ENCODE measurements at places on chromosomes 2 and 18.

DNA sequence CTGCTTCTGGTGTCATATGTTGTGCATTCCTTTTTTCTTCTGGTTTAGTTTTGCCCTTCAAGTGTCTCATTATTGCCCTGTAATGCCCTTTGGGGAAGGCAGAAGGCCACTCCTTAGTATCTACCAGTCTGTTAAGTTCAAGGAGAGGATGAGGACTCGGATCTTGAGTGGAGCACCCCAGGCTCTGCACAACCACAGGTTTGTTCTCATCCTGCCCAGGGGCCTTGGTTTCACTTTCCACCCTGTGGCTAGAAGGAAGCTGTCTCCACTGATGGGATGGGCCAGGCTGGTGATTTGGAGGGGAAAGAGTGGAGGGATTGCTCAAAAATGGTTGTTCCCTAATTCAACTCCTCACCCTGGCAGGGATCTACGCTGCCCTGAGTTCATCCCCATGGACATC, 30.2 kb upstream of the RAB11FIP5 start:
- no peak for DNase-seq

GRCh38 chr2:238142382-238143205, 4.1 kb downstream of the KLHL30 start:
- no peak for DNase-seq

- peak; percentile 73 for DNase-seq
Observed at GRCh38 chr18:21134895-21135294, 23.3 kb upstream of the ROCK1 start.

GRCh38 chr18:23719634-23720201, 30.5 kb downstream of the LAMA3 start:
- no peak for DNase-seq

- no peak for DNase-seq
Observed at GRCh38 chr2:174027956-174028355, 62.8 kb upstream of the SP3 start.

DNA sequence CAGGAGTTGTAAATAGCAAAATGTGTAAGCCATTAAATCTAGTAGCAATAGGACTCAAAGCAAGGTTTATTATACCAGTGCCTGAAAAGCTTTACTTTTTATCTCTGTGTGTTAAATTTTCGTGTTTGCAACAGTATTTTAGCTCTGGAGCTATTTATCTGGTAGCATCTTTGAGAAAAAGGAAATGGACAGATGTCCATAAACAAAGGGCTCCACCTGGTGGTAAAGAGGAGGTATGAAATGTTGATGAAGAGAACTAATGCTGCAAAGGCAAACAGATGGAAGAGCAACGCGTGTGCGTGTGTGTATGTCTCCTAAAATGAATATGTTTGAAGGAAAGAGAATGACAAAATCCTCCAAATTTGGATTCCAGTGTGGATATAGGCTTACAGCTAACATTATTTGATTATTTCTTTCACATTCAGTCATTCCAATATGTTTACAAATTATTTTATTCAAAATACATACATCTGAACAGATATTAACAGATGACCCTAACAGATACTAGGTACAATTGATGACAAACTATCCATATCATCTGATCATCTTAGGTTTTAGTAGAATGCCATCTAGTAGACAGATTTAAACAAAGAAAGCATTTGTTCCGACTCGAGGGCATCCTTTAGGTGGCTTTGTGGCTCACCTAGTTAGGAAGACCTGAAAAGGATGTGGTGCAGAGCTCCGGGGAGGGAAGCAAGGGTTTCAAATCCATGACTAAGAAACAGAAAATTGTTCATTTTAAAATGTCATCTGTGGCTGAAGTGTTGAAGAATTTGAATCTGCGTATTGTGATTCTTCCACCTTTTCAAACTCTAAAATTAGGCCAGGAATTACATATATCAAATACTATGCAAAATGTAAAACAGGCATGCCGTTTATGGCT, 383.3 kb downstream of the MTX2 start:
- peak; percentile 73 for DNase-seq

DNA sequence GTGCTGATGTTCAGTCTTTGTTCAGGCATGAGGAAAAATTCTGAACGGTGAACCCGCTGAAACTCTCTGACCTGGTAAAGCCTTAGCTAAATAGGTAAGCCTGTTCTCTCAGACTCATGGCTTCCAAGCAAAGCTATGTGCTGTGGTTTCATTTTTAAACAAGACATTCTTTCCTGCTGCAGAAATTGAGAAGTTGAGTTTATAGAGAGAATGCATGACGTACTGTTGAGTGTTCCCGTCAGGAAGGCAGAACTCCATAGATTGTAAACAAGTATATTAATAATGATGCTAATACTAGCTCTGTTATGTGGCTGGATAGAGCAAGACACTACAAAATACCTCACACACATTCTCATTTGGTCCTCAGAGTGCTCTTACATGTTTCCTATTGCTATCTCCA, 424.0 kb upstream of the CRIM1 start:
- peak; percentile 38 for DNase-seq

- no peak for DNase-seq
Observed at GRCh38 chr2:45361666-45362065, 249.4 kb downstream of the SRBD1 start.

- DNase-seq = no peak
Observed at GRCh38 chr2:203648273-203648672, 58.2 kb upstream of the CD28 start.

DNA sequence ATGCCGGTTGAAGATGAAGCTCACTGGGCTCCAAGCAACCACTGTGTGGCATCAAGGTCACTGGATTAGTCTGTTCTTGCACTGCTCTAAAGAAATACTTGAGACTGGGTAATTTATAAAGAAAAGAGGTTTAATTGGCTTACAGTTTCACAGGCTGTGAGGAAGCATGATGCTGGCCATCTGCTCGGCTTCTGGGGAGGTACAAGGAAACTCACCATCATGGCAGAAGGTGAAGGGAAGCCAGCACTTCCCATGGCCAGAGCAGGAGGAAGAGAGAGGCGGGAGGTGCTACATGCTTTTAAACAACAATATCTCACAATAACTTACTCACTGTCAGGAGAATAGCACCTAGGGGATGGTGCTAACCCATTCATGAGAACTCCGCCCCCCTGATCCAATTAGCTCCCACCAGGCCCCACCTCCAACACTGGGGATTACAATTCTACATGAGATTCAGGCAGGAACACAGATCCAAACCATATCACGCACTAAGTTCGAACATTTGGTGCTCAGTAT, 109.7 kb upstream of the MGAT5 start:
- no peak for DNase-seq

- no peak for DNase-seq
Observed at GRCh38 chr2:159912580-159912979, 114.6 kb upstream of the CD302 start.

DNA sequence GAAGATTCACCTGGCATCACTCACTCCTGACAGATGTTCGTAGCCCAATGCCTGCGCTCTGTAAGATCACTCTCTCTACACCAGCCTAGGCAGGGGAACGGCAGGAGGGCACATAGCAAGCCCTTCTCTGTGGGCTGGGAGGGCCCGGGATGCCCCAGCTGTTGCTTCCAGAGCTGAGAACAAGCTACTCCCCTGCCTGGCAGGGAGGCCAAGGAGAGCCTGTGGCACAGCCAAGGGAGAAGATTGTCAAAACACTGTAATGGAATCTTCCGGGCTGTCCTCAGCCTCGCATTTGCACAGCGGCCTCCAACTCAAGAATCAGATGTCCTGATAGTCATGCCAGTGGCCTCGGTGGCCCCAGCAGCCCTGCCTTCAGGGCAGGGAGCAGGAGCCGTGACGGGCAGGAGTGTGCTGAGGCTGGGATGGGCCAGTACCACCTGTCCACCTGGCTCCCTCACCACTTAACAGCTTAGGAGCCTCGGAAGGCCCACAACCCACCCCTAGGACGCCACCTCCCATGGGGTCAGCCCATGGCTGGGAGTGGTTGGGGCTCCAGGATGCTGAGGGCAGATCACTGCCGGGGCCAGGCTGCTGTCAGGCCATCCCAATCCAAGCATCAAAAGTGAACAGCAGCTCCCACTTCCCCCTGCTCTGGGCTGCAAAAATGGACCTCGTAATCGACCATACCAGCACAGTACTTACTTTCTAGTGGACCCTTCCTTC, 21.9 kb upstream of the SLC35F6 start:
- no peak for DNase-seq

GRCh38 chr18:55240978-55241377, 281.7 kb upstream of the CCDC68 start:
- DNase-seq = no peak

DNA sequence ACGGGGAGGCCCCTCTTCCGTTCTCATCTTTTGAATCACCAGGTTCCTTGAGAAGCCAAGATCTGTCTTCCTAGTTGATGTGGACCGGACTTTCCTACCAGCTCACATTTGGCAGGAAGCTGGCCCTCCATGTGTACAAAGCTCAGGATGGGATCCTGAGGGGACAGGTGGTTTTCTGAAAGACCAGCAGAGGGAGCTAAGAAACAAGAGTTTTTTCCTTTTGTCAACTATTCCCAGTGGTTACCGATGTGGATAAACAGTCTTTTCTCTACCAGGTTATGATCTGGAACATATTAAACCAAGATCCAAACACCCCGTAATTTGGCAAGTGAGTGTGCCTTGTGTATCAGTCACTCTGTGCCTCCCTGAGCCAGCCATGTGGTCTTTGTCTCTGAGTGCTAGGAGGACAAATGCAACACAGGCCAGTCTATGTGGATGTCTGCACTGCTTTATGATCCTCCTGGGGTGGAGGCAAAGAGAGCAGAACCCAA, 25.1 kb upstream of the ARHGAP25 start:
- peak; percentile 74 for DNase-seq

- no peak for DNase-seq
Observed at GRCh38 chr2:56224316-56224715, 40.5 kb downstream of the CCDC85A start.

GRCh38 chr2:47386551-47386950, 16.4 kb upstream of the MSH2 start:
- DNase-seq = no peak

Measured in activated CD4-positive, alpha-beta T cell treated with anti-CD3 and anti-CD28 coated beads, Interleukin-2, amount 10 ng/mL, durations not matched to agents 24 days and 14 days (primary cell).